ENCODE measurements at places on chromosomes 5 and 9.

DNA sequence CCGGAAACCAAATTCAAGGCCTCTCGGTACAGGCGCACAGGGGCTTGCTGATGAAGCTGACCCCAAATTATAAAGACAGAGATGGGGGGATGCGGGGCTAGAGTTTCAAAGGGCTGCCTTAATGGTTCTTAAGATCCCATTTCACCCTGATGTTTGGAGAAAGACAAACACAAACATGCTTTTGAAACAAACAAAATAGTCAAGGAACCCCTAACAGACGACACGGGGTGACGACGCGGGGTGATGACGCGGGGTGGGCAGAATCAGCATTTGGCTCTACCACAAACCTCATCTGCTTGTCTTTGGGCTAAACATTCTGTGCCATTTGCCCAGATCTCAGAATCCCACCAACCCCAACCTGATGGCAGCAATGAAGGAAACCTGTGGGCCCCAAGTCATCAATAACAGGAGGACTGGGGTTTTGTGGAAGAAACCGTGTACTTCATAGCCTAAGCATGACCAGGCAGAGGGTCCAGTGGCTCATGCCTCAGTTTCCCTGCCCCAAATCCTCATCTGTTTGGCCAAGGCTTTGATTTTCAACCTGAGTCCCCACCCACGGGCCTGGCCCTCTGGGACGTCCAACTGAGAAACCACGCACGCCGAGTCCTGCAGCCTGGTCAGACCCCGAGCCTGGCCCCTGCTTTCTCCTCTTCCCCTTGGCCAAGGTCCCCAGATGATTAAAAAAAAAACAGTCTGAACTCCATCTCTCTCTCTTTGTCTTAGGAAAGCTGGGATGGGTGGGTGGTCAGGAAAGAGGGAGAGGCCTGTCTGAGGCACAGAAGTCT is 148.5 kb downstream of the COL23A1 start:
- DNase-seq = no peak

DNA sequence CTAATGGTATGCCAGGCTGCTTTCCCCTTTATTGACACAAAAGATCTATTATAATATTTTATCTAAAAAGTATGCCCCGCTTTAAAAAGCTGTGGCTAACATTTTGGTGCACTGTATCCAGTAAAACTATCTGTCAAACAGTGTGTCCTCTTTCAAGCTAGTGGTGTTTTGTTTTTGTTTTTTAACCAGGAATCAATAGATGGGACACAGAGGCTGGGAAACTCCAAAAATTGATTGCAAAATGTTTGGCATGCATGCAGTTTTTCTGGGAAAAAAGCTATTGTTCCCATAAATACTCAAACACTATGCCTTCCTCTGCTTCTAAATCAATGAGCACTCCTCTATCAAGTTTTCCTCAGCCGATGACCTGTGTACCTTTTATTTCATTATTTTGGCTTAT is 34.3 kb upstream of the PDZD2 start:
- no peak for DNase-seq

GRCh38 chr5:40679913-40680681 is at the start of gene PTGER4:
TSS of gene PTGER4 (plus strand) at chr5:40679915. CDS start at chr5:40680994, 1,079 bp downstream.
- DNase-seq = peak; percentile 3

DNA sequence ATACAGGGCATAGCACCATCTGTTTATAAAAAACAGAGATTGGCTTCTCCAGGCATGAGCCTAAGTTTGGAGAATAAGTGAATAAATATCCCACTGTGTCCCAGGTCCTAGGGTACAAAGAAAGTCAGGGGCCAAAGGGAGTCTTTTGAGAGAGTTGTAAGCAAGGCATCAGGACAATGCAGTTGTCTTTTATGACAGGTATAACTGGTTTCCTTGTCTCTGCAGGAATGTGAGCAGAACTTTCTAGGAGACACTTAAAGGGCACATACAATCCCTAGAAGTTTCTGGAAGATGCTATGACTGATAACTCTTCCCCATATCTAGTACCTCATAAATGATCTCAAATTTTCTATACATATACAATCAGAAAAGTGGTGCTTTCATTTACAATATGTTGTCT is 245.6 kb upstream of the RGMB start:
- no peak for DNase-seq

- no peak for DNase-seq
Measured at GRCh38 chr5:102760815-102761214, 5.7 kb downstream of the PAM start.

- no peak for DNase-seq
Measured at GRCh38 chr9:95125652-95126051, 191.9 kb downstream of the FANCC start.

DNA sequence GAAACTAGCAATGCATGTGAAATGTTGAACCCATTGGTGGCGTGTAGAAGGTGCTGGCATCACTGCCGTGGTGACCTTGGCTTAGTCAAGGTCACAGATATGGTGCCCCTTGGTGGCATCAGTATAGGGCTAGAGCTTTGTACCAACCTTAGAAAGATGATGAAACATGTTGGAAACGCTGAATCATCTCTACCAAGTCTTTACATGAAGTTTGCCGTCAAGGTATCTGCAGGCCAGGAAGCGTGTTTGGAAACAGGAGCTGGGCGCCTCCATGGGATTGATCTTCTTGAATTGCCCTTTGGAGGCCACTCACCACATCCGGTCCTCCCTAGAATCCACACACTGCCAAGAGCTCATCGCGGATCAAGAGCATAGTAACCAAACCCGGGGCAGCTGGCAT is 16.9 kb upstream of the BOD1 start:
- no peak for DNase-seq

- no peak for DNase-seq
Measured at GRCh38 chr9:127196826-127197145, 67.8 kb upstream of the GARNL3 start.

DNA sequence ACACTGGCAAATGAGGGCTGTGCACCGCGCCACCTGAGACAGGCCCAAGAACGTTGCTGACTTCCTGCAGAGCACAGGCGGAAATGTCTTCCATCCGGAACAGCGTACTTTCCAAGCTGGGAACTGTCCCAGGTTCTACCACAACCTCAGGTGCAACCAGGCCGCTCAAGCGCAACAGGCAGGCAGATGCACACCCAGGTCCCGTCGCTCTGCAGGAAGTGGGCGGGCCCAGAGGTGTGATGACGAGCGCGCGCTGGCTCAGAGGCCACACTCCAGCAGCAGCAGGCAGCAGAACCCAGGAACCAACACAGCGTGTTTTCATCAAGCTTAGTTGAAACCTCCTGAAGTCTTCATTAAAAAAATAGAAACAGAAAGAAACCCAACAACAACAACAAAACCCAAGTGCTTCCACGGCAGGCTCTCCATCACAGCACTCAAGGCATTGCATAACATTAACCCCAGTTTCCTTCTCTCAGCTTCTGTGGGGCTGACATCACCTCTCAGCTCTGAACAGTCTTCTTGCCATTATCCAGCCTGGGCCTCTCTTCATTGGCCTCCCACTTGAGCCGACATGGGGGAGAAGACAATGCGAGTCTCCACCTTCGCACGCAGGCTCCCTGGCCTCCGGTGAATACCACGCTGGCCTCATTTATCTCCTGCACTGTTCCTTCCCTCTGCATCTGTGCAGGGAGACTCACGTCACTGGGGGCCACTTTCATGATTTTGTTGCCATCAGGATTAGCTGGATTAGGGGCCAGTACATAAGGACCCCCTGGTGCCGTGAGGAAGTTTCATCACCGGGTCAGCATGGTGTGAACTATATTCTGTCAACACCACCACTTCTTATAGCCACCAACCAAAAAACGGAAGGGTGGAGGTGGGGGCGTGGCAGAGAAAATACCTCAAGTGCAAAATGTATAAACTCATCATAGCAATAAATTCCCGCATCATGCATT is 22.1 kb downstream of the PTCH1 start:
- DNase-seq = no peak

GRCh38 chr9:21559402-21560280 is 77.5 kb upstream of the IFNE start:
- DNase-seq = peak; percentile 32

GRCh38 chr9:111728617-111729366 is 65.9 kb downstream of the SHOC1 start:
- no peak for DNase-seq

- no peak for DNase-seq
Measured at GRCh38 chr9:82923912-82924605, 138.9 kb downstream of the RASEF start.

- DNase-seq = no peak
Measured at GRCh38 chr5:125372694-125373631, 626.5 kb upstream of the ZNF608 start.

DNA sequence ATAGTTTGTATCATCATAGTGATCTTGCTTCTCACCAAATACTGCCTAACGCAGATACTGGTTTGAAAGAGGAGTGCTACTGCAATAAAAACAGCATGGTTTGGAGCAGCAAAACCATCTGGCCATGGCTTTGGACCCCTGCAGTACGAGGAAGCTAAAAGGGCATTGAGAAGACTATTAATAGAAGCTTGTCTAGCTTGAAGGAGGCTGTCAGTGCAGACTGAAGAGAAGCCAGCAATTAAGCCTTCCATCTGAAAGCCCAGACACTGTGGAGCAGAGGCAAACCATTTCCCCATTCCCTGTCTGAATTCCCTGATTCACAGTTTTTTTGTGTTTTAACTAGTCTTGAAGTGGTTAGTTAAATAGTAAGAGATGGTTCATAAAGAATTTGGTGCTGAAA is 281.6 kb downstream of the PTPRD start:
- DNase-seq = no peak

- DNase-seq = no peak
Measured at GRCh38 chr9:108444400-108445358, 411.1 kb downstream of the ACTL7B start.

DNA sequence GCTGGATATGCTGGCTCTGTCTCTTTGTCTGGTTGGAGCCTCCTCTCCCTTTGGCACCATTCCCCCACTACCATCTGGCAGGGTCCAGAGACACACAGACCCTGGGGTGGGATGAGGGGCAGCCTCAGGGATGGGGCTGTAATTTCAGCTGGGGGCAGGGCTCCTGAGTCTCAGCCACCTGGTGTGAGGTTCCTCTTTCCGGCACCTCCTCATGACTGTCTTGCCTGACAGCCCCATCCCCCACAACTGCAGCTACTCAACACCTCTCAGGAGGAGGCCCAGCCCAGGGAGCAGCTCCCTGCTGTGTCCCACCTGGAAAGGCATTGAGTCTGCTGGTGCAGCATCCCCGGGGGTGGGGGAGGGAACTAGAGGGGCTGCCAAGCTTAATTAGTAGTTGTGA is 11.7 kb upstream of the RPS14 start:
- DNase-seq = no peak

DNA sequence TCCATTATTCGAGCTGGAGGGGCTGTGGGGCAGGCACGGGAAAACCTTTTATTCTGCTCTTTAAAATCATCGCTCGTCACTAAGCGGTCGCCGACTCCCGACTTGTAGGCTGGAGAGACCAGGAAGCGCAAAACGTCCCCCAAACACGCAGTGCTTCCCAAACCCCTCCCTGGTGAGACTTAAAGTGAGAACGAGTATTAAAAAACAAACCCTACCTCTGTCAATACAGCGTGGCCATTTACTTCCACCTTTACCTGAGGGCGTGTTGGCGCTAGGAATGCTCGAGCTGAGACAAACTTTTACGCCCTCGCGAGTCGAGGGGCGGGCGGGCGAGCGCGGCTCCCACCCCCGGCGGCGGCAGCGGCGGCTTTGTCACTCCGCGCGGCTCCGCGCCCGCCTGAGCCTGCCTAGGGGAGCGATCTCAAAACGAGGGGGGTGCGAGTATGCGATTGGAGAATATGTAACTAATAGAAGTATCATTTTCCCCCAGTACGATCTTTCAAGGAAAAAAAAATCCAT is at the start of gene NR2F1-AS1:
TSS of gene NR2F1-AS1 (minus strand) at position 293 of the 519 bp plus-strand sequence.
- no peak for DNase-seq

GRCh38 chr9:92035687-92036410 is 79.4 kb downstream of the SPTLC1 start:
- no peak for DNase-seq

GRCh38 chr5:170166101-170166500 is 60.4 kb downstream of the FOXI1 start:
- no peak for DNase-seq

GRCh38 chr9:1335174-1335573 is 285.0 kb downstream of the DMRT2 start:
- DNase-seq = no peak

GRCh38 chr5:150751096-150751891 is 7.5 kb downstream of the DCTN4 start:
- no peak for DNase-seq

DNA sequence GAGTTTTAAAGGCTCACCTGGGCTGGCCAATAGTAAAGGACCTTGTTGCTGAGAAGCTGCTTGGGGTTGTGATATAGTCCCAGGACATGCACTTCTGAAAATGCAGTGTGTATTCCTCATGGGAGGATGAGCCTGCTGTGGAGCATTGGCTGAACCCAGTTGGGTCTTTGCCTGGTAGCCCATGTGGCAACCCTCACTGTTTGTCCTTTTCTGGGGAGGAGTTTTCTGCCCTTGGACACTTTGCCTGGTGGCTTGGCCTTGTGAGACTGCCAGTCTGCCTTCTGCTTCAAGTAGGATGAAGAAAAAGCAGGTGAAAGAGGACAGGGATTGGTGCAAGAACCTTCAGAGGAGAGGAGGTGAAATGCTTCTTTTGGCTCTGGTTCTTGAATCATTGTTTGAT is 4.0 kb downstream of the TENT4A start:
- DNase-seq = no peak

GRCh38 chr9:125805057-125805456 is 57.9 kb downstream of the PBX3 start:
- no peak for DNase-seq

- DNase-seq = no peak
Measured at GRCh38 chr5:1783216-1783554, 16.5 kb downstream of the MRPL36 start.

GRCh38 chr5:116575326-116576052 is 866 bp upstream of the SEMA6A start:
- DNase-seq = peak; percentile 29

- DNase-seq = no peak
Measured at GRCh38 chr9:78064075-78064474, 32.5 kb upstream of the GNAQ start.

DNA sequence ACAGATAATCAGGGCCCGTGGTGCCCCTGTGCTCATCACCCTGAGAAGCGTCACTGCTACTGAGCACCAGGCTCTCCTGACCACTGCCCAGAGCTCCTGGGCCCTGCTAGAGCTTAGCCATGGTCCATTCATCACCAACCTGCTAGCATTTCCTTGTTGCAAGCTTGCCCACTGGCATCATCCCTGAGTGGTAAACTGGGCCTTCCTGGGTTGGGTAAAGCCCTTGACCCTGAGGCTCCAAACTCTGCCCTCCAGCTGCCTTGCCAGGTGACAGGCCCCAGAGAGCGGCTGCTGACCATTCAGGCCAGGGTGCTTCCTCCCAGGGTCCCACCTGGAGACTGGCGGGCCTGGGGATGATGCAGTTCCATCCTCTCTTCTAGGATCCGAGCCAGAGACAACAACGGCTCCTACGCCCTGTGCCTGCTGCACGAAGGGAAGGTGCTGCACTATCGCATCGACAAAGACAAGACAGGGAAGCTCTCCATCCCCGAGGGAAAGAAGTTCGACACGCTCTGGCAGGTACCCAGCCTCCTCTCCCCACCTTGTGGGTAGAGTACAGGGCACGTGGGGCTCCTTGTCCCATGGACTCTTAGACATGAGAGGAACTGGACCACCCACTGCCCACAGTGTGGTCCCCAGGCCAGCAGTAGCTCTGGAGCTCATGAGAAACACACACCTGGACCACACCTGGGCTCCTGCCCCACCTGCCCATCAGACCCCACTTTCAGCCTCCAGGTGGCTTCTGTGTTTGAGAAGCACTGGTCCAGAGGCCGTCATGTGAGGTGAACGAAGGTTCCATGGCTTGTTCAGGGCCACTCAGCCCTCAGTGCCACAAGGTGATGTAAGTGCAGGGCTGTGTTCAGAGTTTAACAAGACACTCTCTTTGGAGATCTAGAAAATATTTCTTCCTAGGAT is 60.5 kb downstream of the SYK start:
- no peak for DNase-seq
